ENCODE measurements at places on chromosomes 6 and 20.

GRCh38 chr6:3196770-3197169, 30.7 kb downstream of the TUBB2B start:
- no peak for DNase-seq

GRCh38 chr20:38471987-38472512, 593 bp upstream of the RALGAPB start:
- no peak for DNase-seq

GRCh38 chr6:3006476-3006875, 6.8 kb downstream of the NQO2 start:
- DNase-seq = no peak

DNA sequence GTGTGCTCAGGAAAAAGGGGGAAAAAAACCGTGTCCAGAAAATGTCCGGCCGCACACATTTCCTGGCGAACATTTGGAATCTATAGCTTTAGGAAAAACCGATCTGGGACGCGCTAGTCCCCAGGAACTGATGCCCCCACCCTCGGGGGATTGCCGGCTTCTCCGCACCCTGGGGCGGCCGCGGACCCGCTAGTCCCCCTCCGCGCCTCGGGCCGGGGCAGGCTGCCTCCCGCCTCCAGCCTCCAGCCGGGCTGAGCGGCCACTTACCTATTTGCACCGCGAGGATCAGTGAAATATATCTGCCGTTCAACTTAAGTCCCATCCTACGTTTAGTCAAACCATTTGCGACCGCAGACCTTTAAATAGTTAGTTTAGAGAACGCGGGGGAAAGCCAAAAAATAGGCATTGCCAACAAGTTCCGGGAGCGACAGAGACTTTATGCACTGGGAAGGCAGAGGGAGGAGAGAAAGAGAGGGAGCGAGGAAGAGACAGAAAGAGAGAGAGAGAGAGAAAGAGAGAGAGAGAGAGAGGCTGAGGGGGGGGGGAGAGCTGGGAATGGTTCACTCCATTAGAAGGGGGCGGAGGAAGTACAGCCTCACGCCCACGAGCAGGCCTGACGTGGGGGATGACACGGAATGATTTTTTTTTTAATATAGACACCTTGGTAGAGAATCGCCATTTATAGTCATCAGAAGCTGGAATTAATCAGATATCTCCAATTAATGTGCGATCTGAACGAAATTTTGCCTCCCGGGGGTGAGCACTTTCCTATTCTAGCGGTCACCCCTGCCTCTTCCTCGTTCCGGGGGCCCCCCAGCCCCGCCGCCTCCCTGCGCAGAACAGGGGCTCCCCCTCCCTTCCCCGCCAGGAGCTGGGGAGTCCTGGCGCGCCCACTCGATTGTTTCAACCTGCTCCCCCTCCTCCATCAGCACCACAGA, at the start of gene NRN1:
Gene NRN1 (minus strand): TSS at position 498 of the 938 bp plus-strand sequence. CDS start 176 bp downstream, at position 322.
- DNase-seq = no peak

- peak; percentile 49 for DNase-seq
These were observed 62.7 kb downstream of the FYN start for GRCh38 chr6:111810294-111811131.

DNA sequence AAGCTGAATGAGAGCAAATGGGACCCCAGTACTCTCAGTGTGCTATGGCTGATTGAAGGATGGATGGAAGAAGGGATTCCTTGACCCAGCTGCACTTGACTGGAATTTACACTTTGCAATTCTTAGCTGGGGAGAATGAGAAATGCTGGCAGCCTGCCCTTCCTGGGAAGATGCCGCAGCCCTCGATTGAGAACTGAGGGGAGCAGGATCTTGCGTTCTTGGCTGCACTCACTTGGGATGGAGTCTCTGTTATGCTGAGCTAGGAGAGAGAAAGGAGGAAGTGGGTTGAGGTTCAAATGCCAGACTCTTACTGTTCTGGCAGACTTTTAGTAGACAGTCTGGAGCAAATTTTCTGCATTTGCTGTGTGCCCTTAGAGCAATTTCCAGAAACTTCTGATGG, 221.2 kb downstream of the FNDC1 start:
- no peak for DNase-seq

DNA sequence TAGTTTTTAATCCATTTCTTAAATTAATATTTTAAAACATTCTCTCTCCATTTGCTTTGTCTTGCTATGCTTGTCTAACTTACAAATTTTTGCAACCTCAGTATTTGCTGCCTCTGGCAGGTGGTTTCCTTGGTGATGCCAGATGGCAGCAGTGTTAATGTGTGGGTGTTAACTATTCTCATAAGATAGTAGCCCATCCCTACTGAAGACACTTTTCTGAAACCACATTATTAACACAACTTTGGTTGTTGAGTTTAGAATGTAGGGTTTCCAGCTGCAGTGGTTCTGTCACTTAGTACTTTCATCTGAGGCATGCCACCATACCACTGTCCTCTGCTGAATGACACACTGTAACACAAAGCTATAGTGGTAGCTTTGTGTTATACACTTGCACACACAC, 75.1 kb downstream of the MYO6 start:
- no peak for DNase-seq

Measured in activated naive CD4-positive, alpha-beta T cell treated with Interleukin-2 at 50 U/mL for 16 hours (primary cell).